ENCODE measurements at places on chromosomes 11 and 22.

DNA sequence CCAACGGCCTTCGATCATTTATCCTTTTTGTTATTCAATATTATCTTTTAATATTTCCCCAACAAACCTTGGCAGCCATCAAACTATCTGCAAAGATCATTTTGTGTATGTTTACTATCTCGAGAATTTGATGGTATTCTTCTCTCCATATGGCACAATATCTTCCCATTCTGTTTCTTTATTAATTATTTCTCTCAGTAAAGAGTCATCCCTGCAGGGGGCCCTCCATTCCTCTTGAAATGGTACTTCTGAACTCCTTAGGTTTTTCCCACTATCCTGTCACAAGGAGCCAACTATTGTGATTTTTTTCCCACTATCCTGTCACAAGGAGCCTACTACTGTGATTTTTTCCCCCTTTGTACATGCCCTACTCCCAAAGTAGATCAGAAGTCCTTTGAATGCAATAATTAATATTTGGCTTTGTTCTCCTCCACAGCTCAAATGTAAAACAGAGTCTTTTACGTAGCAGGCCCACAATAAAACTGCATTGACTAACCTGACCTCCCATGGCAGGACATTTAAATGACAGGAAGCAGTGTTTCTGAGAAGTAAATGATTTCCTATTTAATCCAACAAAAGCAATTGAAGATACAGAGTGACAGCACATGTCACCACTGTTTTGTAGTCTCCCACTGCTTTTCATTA is 43.3 kb downstream of the PDGFD start:
- DNase-seq, result no peak

GRCh38 chr22:26342745-26343410 is 86.2 kb upstream of the ASPHD2 start:
- DNase-seq, result no peak

DNA sequence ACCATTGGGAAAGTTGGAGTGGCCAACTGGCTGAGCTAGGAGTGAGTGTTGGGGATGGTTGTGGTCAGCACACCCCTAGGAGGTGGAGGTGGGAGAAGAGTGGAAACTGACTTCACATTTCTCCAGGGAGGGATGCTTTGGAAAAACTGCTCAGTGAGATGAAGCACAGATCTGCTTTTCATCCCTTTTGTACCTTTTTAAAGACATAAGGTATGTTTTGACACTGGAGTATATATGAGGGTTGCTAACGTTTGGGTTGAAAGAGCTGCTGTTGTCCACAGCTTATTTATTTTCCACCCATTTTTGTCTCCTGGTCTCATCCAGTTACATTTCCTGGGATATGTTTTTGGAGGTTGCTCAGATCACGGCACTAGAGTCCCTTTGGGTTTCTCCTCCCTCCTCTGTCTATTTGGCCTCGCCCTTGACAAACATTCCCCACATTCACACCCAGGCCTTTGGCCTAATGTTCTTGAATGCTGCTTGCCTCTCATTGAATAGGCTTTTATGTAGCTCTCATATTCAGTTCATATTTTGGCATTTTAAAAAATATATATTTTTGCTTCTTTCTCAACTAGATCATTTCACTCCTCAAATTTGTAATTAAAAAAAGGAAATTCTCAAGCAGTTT is 8.3 kb downstream of the SREBF2 start:
- DNase-seq, result no peak

DNA sequence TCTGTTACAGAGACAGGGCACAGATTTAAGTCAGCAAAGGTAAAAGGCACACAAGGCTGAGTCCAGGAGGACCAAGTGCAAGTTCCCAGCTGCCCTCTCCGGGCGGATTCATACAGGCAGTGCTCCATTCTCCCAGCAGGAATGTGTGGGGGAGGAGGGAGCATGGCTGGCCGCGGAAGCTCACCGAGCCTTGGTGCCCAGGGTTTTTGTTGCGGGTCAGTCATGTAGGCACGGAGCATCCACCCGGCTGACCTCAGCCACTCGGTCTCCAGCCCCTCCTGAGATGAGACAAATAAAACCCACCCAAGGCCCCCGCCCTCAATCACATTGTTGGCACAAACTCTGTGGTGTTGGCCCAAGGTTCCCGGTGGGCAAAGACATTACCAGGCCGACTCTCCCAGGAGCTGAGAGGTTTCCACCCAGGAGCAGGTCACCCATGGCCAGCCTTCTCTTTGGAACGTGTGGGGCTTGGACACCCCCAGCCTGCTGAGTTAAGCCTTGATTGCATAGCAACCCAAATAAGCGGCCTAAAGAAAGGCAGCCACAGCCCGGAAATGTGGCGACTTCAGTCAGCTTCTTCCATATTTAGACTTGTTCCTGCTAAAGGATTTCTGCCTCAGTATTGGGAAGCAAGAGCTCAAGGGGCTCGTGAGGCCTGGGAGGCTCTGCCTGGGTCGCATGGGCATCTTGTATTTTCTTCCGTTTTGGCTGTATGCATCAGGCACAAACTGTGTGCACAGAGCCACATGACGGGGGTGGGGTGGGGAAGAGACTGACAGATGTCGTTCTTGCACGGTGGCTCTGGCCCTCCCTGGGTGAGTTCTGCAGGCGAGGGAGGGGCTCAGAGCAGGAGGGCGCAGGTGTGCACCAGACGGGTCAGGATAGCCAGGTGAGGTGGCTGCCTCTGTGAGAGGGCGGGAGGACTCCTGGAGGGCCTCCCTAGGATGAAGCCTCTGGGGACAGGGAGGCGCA is 63.0 kb downstream of the ARHGAP8 start:
- DNase-seq, result no peak

- no peak for DNase-seq
These were observed 22.5 kb upstream of the TCF20 start for GRCh38 chr22:42292732-42293520.

DNA sequence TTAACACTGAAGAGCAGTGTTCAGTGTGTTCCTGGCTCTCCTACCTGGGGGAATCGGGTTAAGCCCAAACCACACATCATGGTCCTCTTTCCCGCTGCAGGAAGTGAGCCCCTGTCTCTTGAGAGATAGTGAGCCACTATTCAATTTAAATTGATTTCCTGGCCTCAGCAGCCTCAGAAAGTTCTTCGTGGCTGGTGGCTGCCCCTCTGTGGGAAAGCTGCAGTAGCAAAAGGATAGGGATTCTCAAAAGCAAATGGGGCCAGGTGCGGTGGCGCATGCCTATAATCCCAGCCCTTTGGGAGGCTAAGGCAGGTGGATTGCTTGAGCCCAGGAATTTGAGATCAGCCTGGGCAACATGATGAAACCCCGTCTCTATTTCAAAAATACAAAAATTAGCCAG is 49.1 kb upstream of the CD5 start:
- DNase-seq, result no peak

DNA sequence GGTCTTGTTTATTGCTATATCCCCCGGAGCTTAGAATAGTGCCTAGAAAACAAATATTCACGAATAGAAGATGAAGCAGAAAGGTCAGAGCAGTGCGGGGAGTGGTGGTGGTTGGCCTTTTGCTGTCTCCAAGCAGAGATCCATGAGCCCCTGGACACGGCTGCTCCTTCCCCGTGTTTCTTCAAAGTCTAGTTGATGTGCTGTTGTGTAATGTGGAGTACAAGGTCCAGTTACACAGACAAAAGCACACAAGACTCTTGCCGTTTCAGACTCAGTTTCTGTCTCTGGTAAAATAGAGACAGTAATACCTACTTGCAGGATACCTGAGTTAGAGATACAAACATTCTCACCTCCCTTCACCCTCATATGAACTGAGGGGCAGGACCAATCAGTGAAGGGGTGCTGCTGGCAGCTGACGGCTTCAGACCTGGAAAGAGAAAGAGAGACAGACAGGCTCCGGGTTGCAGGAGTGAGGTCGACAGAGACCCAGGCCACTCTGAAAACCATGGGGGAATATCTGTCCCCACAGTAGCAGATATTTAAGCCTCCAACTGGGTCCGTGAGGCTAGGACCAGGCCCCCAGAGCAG is 56.2 kb downstream of the RASSF10 start:
- DNase-seq, result no peak

DNA sequence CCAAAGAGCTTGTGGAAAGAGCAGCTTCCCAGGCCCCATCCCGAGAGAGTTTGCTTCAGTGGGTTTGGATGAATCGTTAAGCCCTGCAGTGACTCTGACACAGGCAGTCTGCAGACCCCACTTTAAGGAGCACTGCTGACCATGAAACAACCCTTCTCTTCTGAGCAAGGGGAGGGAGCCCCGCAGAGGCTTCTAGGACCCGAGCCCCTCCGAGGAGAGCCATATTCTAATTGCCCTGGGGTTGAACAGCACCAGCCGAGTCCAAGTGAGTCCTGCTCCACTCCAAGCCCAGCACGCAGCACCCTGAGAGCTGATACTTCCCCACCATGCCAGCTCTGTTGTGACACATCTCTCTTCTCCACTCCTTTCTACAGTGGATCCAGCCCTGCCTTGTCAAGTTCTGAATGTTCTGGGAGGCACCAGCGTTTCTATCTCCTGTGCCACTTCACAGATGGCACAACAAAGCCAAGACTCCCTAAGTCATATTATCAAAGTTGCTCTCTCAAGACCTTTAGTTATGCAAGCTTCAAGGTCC is 10.4 kb downstream of the USP2 start:
- DNase-seq, result no peak

- DNase-seq, result no peak
These were observed 758 bp downstream of the LDLRAD3 start for GRCh38 chr11:35944503-35945136.

DNA sequence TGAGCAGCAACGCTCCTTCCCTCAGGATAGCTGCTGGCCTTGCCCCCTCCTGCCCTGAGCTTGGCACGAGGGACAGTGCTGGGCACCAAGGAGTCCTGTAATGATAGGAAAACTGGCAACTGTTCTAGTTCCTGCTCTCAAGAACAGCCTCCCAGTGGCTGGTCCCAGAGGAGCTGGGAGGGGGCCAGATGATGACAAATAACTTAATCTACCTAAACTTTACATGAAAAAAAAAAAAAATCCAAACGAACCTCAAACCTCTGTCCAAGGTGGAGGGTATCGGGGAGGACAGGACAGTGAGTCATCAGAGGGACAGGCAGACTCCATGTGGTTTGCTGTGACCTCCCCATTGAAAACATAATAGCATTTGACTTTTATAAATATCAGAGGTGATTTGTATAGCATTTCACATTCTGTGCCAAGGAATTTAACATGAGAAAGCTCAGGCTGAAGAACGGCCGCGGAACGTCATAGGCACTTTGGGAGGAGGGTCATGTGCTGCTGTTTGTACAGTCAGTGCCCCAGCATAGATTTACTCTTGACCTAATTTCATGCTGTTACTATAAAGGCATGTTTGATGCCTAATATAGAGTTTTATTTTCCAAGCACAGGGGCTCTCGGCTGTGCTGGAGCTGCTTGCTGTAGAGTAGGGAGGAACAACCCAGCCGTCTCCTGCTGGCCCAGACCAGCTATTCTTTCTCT is 98.2 kb upstream of the NNMT start:
- no peak for DNase-seq

DNA sequence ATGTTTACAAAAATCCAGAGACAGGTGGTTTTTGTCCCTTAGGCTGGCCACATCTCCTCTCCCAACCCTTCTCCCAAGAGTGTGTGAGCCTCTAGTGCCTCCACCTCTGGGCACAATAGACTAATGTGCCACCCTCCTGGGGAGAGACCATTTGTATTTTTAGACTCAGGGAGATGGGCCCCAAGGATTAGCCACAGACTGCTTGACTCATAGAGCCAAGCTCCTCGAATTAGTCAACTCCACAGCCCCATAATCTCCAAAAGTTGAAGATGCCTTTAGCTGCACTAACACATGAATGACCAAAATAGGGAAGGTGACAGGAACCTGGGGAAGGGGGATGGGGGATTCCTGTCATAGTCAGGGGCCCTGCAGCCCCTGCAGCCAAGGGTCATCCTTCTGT is 53.0 kb upstream of the LRRC32 start:
- DNase-seq, result no peak

- no peak for DNase-seq
These were observed 558.7 kb downstream of the BRD1 start for GRCh38 chr22:49268924-49269323.

DNA sequence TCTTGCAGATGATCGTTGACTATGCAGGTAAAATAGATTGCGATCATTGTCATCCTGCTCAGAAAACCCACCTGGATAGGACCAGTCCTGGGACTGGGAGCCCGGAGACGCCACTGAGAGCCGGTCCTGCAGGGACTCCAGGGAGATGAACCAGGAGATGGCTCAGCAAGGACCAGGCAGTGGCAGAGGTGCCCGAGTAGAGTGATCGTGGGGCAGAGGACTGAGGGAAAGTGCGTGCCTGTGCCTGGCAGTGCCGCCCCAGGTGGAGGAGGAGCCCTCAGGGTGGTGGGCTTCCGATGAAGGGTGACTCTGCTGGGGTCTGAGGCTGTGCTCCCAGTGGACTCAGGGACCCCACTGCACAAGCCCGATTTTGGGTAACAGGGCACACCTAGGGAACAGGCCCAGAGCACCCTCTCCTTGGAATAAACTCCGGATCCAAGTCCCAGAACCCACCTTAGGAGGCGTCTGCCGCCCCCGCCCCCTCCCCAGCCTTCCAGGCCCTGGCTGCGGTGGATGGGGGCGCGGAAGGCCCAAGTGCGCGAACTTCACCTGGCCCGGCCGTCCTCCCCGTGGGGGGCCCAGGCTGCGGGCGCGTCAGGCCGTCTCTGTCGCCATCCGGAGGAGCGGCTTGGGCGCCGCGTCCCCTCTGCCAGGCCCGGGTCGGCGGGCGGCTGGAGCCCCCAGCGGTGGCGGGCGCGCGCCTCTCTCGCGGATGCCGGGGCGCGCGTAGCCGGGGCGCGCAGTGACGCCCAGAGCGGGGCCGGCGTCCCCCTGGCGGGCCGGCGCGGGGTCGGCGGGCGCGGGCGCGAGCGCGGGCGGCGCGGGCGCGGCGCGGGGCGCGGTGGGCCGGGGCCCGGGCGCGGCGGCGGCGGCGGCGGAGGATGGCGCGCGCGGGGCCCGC is 1338.8 kb downstream of the BRD1 start:
- DNase-seq, result no peak

- DNase-seq, result no peak
These were observed 102.4 kb downstream of the ARHGAP42 start for GRCh38 chr11:100789500-100789899.

GRCh38 chr22:46750863-46751443 is 11.5 kb upstream of the TBC1D22A start:
- no peak for DNase-seq

DNA sequence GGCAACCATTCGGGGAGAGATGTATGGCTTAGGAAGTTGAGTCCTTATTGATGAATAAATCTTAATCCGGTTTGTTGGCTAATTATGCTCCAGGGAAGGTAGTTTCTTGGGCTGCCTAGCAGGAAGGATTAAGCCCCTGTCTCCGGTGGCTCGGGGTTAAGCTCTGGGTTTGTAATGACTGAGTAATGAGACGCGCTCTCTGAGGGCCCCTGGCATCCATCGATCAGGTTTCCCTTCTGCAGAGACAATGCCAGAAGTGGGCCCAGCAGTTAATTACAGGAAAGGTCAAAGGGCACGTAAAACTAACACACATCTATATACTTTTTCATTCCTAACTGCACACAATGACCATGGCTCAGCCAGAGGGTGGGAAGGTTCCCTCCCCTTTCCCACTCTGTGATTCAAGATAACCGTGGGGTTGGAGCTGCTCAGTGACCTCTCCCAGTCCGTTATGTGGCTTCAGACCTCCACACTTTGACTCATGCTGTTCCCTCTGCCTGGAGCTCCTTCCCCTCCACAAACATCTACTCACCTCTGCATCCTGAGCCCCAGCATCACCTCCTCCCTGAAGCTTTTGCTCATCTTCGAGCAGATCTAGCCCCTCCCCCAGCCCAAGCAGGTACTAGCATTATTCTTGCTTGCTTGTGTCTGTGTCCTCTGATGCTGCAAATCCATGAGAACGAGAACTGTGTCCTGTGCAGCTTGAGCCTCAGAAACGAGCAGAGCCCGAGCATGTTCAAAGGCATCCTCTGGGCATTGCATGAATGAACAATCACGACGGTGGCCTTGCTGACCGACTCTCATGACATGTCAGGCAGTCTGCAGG is 16.6 kb downstream of the SCUBE1 start:
- no peak for DNase-seq

- DNase-seq, result no peak
These were observed 29.7 kb upstream of the SORL1-AS1 start for GRCh38 chr11:121482231-121483129.
